ENCODE measurements at places on chromosomes 12 and 14.
A peak's percentile ranks its signal among the peaks of the same experiment; 100 is the strongest.

- peak; percentile 64 for DNase-seq
Observed at GRCh38 chr14:77097006-77097699, 905 bp upstream of the CIPC start.

DNA sequence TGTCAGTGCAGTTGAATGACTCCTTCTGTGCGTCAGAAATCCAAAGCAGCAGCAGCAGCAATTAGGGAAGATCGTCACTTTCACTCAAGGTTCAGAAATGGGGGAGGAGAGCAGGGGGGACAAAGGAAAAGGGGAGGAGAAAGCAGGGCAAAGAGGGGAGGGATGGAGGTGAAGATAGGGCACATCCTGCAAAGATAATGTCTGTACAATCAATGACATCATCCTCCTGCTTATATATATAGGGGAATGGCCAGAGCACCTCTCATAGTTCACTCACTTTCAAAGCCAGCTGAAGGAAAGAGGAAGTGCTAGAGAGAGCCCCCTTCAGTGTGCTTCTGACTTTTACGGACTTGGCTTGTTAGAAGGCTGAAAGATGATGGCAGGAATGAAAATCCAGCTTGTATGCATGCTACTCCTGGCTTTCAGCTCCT, at the start of gene NTS:
NTS (plus strand) TSS at position 265 of the 431 bp plus-strand sequence; CDS start at position 374, 109 bp downstream.
- DNase-seq, result no peak

DNA sequence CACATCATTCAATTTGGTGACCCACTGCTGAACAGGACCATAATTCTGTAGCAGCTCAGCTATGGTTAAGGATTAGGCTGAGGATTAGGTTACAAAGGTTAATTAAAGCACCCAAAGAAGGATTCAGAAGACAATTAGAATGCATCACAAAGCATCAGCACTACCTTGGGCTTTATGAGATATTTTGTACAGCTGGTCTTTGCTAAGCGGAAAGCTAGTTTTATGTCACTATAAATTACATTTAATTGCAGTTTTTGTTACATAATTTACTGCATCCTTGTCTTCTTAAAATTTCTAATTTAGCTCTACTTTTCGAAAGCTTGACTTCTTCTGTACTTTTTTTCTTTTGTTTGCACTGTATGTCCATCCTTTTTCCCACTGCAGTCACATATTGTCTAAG, 711.5 kb downstream of the RPS29 start:
- no peak for DNase-seq

DNA sequence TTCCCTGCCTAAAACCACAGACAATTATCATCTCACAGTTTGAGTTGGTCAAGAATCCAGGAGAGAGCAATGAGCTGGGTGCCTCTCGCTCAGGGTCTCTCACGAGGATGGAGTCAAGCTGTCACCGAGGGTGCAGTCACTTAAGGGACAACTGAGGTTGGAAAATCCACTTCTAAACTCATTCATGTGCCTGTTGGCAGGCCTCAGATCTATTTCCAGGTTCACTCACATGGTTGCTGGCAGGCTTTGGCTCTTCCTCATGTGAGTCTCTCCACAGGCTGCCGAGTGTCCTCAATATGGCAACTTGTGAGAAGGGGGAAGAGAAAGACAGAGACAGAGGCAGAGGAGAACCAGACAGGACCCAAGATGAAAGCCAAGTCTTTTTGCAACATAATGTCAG, 10.5 kb upstream of the OR10P1 start:
- no peak for DNase-seq

GRCh38 chr12:3792623-3793288, 39.8 kb upstream of the CRACR2A start:
- DNase-seq, result no peak

DNA sequence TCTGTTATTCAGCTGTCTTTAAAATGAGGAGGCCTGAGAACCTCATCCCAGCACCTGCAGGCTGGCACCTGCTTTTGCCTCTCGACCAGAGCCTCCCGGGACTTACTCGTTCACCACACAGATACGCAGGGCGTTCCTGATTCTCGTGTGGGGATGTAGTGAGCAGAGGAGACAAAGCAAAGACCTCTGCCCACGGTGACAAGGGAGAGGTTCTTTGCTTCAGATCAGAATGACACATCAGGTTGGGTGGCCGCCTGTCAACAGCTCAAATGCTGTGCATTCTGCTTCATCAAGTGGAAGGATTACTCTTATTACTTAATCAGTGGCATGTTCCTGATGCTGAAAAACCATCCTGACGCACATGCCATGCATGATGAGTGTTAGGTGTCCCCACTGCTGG, 24.4 kb downstream of the DEGS2 start:
- no peak for DNase-seq
